Motor neuron (in vitro differentiated cells): ENCODE measurements at places on chromosomes 3 and 15.

DNA sequence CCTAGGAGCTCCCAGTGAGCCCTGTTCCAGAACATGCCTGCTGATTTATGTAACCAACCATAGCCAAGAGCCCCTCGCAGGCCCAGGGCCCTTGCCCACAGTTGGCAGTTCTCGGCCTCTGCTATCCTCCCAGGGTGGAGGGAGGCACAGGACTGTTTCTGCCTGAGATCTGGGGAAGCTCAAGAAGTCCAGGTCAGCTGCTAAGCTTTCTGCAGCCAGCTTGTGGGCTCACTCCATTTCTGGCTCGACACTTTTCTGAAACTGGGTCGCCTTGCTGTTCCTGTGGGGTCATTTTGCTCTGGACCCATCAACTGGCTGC lies 72.5 kb upstream of the HERC1 start:
- ATAC-seq: no peak

GRCh38 chr15:98866511-98866910 lies 141.1 kb downstream of the PGPEP1L start:
- ATAC-seq: peak; percentile 81

DNA sequence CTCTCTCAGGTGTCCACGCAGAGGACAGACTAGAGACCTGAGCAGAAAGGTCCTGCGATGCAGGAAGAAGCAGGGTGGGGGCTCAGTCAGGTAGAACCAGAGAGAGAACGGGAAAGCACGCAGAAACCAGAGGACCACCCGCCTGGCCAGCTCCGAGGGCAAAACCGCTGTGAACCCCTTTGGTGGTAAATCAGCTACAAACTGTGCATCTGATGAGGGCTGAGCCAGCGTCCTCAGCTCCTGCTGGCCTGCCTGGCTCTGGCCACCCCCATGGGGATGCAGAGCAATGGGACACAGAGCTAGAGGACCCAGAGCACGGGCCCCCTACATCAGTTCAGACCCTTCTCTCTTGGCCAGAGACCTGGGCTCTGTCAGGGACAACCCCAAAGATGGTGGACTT lies 44.6 kb downstream of the WNT7A start:
- no peak for ATAC-seq

DNA sequence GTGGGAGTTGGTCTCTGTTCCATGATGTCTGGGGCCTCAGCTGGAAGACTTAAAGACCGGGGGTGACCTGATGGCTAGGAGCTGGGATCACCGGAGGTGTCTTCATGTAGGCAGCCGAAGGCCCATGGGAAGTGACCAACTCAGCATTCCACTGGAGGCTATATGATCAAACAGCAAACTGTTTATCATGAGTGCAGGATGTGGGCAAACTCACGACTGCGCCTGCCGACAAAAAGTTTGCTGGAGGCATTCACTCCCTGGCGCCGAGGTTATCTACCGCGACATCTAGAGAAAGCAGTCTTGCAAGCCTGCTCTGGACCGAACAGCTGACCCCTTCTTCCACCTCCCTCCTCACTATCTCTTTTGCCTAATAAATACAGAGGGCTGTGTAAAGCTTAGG lies 62.7 kb upstream of the NR2C2 start:
- no peak for ATAC-seq

DNA sequence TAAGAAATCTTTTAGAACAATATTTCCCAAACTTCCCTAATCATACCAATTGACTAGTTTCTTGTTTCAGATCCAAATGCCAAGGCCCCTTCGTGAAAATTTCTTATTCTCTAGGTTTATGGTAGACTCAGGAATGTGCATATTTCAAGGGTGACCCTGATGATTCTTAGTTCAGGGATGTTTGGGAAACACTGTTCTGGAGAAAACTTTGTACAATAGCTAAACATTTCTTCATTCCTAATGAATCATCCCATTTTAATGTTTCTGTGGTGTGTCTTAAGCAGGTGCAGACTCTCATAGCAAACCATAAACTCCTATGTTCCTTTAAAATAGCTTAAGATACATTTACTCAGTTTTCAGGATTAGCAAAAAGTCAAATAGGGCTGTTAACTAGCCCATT lies 314.5 kb downstream of the TIGIT start:
- ATAC-seq: no peak

DNA sequence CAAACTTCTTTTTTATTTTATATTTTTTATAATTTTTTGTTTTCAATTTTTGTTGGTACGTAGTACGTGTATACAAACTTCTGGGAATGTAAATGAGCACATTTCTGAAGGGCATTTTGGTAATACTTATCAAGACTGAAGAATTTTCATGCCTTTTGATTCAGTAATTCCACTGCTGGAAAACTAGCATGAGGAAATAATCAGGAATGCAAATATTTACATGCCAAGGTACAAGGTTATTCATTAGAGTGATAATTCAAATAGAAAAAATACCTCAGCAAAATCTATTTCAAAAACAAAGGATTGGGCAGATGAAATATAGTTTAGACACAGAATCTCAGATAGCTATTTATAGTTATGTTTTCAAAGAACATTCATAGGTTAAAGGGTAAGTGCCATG lies 128.7 kb downstream of the DMXL2 start:
- no peak for ATAC-seq

DNA sequence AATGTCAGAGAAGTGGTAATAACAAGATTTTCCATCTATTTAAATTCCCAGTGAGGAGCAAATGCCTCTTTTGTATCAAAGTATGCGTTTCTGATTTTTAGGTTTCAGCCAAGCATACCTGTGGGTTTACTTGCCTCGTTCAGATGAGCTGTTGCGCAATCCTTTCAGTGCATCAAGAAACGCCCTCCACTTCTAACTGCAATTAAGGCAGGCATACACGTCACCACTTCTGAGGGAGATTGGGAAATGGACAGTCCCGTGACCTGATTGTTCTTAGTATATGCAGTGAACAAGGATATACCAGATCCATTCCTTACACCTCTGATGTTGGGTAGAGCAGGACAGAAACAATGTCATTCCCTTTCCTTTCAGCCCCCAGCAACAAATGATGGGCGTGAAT lies 219.0 kb downstream of the ITPR1 start:
- ATAC-seq: no peak

DNA sequence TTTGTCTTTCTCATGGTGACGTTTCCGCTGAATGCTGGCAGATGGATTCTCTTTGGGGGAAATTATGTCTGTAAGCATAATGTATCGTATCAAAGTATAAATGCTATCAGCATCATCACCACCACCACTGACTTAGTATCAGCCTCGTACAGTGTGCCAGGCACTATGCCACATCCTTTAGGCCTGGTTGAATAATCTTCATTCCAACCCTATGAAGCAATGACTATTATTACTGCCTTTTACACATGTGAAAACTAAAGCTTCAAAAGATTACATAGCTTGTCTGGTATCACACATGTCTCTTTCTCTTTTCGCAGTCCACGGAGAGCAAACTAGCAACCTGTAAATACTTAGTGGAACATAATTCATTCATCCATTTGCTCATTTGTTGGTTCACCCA lies 166.7 kb upstream of the PRICKLE2 start:
- ATAC-seq: no peak

DNA sequence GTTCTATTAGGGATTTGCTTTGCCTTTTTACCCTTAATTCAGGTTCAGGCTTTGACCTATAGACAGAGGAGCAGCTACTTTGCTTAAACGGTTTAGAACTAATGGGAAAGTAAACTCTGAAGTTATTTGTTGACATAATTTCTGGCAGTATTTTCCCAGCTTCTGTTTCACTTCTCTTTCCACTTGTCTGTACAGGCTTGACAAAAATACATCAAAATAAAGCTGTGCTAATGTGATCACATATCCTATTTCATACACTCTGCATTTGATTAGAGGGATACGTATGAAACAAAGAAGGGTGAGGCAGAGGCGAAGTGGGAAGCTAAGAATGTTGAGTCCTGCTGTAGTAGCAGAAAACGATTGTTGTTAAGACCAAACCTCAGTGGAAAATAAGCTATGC lies 389.1 kb upstream of the RARB start:
- ATAC-seq: no peak

GRCh38 chr3:33428734-33429133 lies 11.5 kb downstream of the UBP1 start:
- no peak for ATAC-seq

DNA sequence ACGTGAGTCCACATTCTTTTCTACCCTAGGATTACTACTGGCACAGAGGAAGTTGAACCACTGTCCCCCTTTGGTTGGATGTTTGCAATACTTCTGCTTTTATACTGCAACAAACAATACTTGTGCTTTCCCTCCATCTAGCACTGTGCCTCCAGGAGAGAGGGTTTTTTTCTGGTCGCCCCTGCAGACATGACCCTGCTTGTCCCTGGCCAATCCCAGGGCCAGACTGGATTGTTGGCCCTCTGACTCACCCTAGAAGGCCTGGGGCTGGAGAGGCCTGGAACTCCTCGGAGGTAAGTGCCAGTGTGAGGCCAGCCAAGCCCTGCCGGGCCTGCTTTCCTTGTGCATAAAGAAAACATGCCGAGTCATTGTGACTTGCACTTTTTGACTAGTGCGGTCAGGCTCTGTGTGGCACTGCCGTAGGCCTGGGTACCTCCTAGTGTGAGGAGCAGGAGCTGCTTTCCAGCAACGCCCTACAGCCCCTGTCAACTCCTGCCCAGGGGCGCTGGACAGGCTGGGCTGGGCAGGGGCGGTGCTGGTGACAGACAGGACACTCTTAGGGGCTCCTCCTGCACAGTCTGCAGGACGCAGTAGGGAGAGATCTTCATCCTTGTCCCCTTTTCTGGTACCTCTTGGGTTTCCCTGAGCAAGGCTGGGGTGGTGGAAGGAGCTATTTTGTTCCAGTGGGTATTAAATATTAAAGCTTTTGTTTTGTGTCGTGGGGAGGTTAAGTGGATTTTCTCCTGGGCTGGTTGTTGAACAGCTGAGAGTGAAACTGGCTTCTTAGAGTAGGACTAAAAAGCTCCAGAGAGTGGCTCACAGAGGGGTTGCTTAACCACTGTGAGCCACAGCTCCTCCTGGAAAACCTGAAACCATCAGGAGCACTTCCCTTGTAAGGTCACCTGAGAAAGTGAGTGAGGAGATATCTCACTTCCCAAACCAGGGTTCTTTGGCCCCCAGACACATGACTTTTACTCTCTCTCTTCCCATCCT lies 14.4 kb upstream of the TKT start:
- ATAC-seq: peak; percentile 94

- no peak for ATAC-seq
Observed at GRCh38 chr3:14262212-14262611, 83.6 kb downstream of the LSM3 start.

DNA sequence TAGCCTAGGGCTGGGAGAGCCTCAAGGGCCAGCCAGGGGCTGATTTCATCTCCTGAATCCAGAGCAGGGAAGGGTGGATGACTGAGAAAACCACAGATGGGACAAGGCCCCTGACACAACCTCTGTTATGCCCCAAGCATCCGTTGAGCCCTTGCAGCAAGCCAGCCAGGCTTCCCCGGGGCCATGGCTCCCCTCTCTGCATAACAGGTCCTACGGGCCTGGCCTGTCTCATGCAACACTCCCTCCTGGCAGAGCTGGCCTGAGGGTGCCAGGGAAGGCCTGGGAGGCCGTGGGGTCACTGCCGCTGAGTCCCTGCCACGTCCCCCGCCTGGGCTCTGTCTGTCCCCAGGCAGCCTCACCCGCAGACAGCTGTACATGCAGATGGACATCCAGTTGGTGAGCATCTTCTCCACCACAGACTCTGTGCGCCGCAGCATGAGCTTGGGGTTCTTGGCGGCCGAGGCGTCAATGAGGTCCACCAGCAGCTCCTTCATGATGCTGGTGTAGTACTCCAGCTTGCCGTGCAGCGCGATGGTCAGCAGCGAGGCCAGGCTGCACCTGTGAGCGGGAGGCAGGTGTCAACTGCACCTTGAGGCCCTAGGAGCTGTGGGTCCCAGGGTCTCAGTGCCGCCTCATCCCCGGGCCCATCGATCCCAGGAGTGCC lies 22.1 kb downstream of the H1-8 start:
- no peak for ATAC-seq

- ATAC-seq: no peak
Observed at GRCh38 chr3:102144063-102144462, 290.8 kb upstream of the ZPLD1 start.

DNA sequence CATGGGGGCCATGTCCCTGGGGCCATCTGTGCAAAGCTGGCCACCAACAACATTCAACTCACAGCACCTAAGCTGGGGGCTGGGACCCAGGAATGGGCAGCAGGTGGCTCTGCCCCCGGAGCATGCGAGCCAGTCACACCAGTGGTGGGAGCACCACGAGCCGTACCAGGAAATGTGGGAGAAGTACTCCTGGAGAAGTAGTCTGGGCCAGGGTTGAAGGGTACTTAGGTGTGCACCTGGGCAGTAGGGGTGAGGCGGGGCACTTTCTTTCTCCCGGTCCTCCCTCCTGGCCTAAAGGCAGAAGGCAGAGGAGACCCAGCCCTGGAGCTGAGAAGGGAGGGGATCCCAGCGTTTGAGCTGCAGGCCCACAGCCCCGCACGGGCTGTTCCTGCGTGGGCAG lies 94.2 kb downstream of the PLXNA1 start:
- no peak for ATAC-seq

GRCh38 chr15:52661909-52662308 lies 17.3 kb downstream of the ATOSA start:
- ATAC-seq: no peak

DNA sequence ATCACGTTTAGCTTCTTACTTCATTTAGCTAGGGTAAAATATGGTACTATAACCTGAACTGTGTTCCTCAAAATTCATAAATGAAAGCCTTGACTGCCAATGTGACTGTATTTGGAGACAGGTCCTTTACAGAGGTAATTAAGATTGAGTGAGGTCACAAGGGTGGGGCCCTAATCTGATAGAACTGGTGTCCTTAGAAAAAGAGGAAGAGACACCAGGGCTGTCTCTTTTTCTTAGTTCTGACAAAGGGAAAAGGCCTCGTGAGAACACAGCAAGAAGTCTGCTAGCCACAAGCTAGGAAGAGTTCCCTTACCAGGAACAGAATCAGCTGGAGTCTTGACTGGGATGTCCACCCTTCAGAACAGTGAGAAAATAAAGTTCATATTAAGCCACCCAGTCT lies 162.7 kb downstream of the GMNC start:
- no peak for ATAC-seq

- ATAC-seq: no peak
Observed at GRCh38 chr3:151918253-151919029, 45.0 kb downstream of the SUCNR1 start.
